ENCODE measurements at places on chromosomes 12 and 14.
A peak's percentile ranks its signal among the peaks of the same experiment; 100 is the strongest.

DNA sequence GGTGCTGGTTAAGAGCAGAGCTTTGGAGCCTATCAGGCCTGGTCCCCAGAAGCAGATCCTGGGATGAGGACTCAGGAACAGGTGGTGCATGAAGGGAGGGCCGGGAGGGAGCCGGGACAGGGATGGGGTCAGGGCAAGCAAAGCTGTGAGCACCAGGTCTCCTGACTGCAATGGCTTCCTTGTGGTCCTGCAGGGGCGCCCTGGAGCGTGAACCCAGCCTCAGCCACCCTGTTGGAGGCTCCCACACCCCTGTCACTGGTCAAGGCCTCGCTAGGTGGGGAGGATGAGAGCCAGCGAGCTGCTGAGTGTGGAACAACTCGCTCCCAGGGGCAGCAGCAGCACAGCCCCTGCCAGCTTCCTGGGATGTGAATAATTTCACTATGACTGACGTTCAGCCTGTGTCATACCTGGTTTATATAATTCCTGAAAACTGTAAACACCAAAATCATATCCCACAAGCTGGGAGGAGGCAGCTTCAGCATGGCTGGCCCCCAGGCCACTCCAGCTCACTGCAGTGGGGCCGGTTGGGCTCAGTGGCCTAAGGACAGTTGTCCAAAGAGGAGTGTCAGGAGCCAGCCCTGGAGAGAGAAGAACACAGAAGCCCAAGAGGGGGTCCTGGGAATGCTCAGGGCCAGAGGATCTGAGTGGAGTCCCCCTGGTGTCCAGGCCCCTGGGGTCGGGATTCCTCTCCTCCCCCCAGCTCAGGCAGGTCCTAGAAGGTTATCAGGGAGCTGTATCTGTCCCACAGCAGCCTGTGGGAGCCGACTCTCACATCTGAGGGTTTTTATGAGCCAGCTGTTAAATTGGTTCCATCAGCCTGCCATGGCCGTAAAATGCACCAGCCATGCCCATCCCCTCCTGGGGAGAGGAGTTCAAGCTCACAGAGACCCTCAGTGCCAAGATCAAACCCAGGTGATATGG lies 272.9 kb downstream of the ADGRD1 start:
- DNase-seq, result no peak

- DNase-seq, result no peak
Measured at GRCh38 chr14:81208489-81208888, 12.3 kb downstream of the GTF2A1 start.

DNA sequence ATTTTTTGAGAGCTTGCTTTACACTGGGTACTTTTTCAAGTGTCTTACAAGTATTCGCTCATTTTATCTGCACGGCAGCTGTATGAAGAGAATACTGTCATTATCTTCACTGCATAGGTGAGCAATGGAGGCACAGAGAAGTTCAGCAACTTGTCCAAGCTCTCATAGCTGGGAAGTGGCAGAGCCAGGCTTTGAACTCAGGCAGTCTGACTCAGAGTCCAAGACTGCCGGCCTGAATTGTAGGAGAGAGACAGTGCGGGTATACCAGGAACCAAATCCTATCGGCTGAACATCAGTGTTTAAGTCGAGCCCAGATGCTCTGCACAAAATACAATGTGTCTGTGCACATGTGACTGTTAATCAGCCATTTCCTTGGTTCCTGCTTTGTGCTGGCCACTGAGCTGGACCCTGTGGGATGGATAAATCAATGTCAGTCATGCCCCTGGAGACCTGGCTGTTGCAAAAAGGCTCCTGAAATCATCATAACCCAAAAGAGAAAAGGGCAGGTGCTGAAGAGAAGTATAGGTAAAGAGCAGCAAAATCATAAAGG lies 474.6 kb downstream of the DPF3 start:
- DNase-seq, result no peak

- no peak for DNase-seq
Measured at GRCh38 chr12:50026691-50027090, 1.4 kb upstream of the RACGAP1 start.

- no peak for DNase-seq
Measured at GRCh38 chr14:74804219-74804825, 41.2 kb downstream of the YLPM1 start.

- no peak for DNase-seq
Measured at GRCh38 chr14:73333031-73333430, 95.7 kb downstream of the PAPLN start.

- DNase-seq, result no peak
Measured at GRCh38 chr12:67237231-67237630, 31.9 kb upstream of the CAND1 start.

DNA sequence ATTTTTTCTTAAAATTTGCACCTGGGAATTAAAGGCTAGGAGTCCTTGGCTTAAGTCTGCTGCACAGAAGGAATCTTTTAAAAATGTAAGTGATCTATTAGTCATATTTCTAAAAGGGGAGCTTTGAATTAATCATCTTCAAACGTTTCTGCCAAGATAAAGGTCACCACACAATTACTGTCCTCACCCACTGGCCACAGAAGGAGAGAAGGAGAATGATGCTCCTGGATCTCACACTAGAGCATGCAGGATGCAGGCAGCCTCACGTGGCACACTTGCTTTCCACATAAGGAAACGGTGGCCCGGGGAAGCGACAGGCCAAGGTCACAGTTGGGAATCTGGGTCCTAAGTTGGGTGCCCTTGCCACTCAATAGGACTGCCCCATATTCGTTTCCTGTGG lies 16.9 kb downstream of the PLEKHG7 start:
- no peak for DNase-seq

- no peak for DNase-seq
Measured at GRCh38 chr14:54845641-54846040, 57.0 kb downstream of the GCH1 start.

GRCh38 chr14:102573591-102574046 lies 18.8 kb upstream of the RCOR1 start:
- no peak for DNase-seq

- DNase-seq, result no peak
Measured at GRCh38 chr14:92416544-92416943, 93.6 kb downstream of the SLC24A4 start.

GRCh38 chr14:39641224-39641623 lies 209.0 kb upstream of the FBXO33 start:
- DNase-seq, result no peak

DNA sequence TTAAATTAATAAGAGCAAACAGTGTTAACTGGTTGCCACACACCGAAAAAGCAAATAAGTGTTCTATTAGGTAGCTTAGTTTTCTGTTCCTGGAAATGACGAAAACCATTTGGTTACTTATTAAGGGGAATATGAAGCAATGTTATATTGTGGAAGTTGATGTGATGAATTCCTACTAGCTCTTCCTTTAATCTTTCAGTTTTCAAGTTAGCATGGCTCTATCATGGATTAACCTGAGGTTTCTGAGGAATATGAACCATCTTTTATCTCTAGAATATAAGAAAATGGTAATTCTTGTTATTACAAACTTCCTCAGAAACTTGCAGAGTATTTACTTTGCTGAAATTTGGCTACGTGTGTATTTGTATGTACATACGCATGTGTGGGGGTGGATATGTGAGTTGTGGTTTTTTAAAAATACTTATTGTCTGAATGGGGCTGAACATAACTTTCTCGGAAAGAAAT lies 245.7 kb downstream of the KCNC2 start:
- DNase-seq, result no peak

DNA sequence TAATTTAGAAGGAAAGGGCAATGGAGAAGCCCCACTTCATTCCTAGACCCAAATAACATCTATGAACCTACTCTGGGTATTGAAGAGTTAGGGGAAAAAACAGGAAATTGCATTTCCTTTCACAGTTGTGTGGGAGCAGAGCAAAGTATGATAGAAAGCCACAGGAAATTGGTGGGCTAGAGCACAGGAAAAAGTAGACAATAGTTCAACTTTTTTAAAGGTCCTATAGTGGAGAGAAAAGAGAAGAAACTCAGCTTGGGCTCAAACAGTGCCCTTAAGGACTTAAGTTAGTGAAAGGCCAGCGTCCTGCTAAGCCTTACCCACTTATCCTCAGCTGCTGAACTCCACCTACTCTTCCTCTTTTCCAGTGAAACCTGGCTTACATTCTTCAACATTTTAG lies 258.1 kb downstream of the DPY19L2 start:
- no peak for DNase-seq

DNA sequence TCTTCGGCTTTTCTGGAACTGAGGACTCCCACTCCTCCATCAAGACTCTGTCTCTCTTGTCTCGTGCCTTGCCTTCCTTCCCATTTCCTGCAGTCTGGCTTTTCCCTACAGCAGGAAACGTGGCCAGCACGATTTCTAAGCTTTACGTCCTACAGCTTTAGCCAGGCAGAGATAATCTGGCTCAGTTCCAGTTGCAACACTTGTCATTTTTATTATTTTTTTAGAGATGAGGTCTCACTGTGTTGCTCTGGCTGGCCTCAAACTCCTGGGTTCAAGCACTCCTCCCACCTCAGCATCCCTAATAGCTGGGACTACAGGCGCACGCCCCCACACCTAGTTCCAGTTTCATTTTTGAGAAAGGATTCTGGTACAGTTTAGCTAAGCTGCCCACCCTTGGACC lies 19.9 kb downstream of the CALM1 start:
- DNase-seq, result no peak

GRCh38 chr14:55482936-55483605 lies 42.7 kb upstream of the TBPL2 start:
- no peak for DNase-seq

GRCh38 chr12:118061873-118062843 lies 1.2 kb upstream of the WSB2 start:
- DNase-seq, result no peak

DNA sequence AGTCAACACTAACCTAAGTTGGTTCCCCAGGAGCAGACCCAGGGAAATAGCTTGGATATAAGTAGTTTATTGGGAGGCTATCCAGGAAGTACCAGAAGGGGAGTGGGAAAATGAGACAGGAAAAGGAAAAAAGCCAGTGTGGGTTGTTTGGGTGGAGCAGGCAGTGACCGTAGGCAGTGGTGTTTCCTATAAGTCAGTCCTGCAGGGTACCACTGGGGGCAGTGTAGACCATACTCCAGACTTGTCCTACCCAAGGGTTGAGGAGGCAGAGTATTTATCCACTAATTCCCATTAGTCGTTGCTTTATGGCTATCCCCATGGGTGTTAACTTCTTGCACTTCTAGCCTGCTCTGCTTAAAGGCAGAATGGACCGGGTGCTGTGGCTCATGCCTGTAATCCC lies 6.4 kb upstream of the CCDC60 start:
- no peak for DNase-seq

GRCh38 chr12:92529944-92530343 lies 172.8 kb upstream of the PLEKHG7 start:
- no peak for DNase-seq

GRCh38 chr14:35471803-35472202 lies 62.2 kb upstream of the INSM2 start:
- DNase-seq, result no peak

DNA sequence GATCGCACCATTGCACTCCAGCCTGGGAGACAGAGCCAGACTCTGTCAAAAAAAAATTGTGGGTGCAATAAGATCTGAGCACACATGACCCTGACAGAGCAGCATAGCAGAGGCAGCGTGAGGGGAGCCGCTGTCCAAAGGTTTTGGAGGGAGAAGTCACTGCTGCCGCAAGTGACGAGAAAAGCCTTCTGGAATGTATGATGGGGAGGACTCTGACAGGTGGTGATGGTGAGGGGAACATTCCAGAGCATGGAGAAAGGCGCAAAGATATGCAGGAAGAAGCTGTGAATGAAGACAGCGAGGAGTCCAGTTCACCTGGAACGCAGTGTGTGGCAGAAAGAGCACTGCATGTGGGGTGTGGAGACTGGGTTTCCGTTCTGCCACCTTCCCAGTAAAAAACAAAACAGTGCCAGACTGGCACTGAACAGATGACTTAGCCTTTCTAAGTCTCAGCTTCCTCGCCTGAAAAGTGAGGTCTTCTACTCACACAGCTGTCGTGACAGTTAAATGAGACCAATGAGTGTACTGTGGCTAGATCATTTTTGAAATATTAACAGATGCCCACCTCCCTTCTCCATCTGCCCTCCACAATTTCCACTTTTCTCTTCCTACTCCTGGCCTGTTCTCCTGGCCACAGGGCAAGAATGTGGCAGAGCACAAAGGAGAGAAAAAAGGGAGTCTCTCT lies 53.4 kb upstream of the PTHLH start:
- no peak for DNase-seq

GRCh38 chr14:64026600-64026999 lies 173.8 kb downstream of the SYNE2 start:
- DNase-seq, result no peak

- DNase-seq, result no peak
Measured at GRCh38 chr12:62299617-62300016, 39.4 kb downstream of the USP15 start.

DNA sequence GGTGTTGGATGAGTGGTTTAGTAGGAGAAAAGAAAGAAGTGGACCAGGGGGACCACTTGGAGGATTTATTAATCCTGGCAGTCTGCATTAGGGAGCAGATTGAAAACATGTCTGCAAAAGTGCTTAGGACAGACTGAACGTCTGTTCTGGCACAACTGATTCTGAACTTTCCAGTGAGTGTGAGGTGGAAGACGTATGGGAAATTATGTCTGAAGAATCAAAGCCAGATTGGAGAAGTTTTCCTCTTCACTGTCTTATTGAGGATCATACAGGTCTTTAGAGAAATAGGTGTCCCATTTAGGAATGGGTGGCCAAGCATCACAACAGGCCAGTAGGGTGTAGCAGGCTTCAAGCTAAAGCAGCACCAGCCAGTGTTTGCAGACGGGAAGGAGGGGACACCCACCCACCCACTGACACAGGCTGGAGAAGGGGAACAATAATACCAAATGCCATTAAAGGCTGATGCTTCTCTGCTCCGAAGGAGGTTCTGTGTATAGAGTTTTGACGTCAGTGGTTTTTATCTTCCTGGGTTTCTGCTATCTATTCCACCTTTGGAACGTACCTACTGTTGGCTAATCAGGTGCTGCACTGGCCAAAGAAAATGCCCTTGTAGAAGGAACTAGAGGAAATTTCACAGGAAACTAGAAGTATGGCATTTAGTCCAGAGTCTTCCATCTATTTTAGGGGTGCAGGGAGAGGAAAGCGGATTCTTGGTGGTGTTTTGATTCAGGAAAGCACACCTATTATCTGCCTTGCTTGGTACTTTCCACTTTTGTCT lies 1.8 kb downstream of the SRRM4 start:
- DNase-seq, result no peak

- DNase-seq, result no peak
Measured at GRCh38 chr14:99023371-99023770, 248.6 kb downstream of the BCL11B start.

DNA sequence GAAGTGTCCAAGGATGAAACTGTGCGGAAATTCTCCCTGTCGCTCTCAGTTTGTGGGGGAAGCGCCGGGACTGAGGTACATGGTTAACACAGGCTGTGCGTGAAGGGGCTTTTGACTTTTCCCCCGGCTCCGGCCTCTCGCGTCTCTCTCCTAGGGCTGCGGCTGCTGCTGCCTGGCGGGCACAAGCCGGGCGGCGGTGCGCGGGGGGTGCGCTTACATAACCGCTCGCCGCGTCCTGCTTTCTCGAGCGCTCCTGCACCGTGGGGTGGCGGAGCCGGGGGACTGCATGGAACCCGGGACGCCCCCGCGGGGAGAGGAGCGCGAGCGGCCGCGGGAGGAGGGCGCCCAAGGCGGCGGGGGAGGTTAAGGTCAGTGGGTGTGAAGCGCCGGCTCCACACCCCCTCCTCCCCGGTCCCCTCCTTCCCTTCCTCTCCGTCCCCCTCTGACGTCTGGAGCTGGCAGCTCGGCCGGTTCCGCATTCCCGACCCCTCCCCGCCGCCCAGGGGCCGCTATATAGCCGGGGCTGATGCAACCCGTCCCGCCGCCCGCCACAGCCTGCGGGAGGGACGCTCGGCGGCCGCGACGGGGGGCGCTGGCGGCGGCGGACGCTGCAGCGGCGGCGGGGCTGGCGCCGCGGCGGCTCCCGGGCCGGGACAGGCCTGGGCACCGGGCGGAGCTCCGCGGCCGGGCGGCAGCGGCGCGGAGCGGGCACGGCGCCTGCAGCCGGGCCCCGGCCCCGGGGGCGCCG lies at the start of gene JDP2:
Gene JDP2 (plus strand): TSS at position 541 of the 748 bp plus-strand sequence. CDS start 9,899 bp downstream, outside the sequence.
- peak; percentile 12 for DNase-seq
